Lung (tissue), 17 donors: ENCODE measurements at places on chromosomes 12 and 14. TPM values are rescaled to one million over a fixed set of nuclear protein-coding genes. Genes with fewer than 3 reads are reported as not detected.

The IL23A gene
- 0.34 TPM for total RNA-seq

The EXOC3L4 gene
- total RNA-seq, result 3.6 TPM

The CCNT1 gene
- total RNA-seq, result 25.2 TPM

The APEX1 gene
- 66.2 TPM for total RNA-seq

DNA sequence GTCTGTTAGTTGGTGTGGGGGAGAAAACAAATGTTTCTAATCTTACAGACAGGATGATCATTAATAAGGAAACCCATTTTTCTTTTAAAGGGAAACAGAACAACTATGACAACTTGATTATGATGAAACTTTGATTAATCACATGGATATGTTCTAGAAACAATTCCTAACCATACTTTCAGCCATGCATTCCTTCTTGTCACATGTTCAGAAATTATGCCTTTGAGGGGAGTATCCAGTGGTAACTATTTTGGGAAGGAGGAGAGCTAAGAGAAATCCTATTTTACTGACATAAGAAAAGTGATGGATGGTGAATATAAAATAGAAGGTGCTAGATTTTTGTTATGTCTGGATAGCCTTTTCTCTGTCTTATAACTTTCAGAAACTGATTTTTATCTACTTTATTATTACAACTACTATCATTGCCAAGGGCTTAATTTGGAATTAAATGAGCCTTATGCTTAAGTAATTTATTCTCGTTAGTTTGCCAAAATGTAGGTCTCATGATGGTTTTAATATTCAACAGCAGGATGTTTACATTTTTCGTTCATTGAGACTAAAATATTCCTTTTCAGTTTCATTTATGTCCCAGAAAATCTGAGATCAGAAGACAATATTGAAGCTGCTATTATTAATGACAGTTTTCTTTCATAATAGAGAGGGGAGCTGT is 200.1 kb downstream of the TMTC2 start:
- H3K27me3 ChIP-seq, result no peaks in the 10 kb centered on the region
- no peaks in the 10 kb centered on the region for H3K36me3 ChIP-seq
- no peak overlapping the region for H3K4me3 ChIP-seq
- H3K27ac ChIP-seq, result no peak overlapping the region
- DNase-seq, result no peak
- no peaks in the 10 kb centered on the region for H3K4me1 ChIP-seq

DNA sequence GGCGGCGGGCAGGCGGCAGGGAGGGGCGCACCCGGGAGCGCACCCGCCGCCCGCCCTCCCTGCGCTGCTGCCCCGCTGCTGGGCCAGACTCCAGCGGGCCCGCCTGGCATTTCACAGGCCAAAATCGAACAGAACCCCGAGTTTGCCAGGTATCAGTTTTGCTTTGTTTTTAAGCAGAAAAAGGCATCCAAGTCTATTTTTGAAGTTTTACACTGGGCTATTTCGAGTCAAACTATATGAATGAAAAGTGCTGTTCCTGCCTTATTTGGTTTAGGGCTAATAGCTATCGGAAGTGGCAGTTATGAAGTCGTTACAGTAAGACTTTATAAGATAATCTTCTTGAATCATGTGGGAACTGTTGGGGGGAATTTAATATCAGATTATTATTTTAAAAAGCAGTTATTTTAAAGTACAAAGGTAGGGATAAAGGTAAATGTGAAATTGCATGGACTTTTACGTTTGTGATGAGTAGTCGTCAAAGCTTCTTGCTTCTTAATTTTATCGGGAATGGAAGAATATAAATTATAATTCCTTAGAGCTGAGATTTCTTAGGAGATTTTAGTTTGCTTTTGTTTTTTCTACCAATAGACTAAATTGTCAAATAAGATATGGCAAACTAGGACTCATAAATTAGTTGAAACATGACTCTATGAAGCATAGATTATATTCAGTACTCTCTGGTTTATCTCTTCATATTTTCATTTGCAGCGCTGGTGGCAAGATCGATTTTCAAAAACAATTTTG is 1.1 kb downstream of the MSRB3 start:
- H3K36me3 ChIP-seq, result no peaks in the 10 kb centered on the region
- H3K4me3 ChIP-seq, result peak overlapping the region; percentile 89
- H3K27me3 ChIP-seq, result peaks cover 3% of the 10 kb centered on the region
- DNase-seq, result no peak

- no peaks in the 10 kb centered on the region for H3K36me3 ChIP-seq
- H3K4me1 ChIP-seq, result peaks cover 8% of the 10 kb centered on the region
- H3K27me3 ChIP-seq, result no peaks in the 10 kb centered on the region
These were observed 1003.7 kb downstream of the GALC start for GRCh38 chr14:86989285-86989684.

DNA sequence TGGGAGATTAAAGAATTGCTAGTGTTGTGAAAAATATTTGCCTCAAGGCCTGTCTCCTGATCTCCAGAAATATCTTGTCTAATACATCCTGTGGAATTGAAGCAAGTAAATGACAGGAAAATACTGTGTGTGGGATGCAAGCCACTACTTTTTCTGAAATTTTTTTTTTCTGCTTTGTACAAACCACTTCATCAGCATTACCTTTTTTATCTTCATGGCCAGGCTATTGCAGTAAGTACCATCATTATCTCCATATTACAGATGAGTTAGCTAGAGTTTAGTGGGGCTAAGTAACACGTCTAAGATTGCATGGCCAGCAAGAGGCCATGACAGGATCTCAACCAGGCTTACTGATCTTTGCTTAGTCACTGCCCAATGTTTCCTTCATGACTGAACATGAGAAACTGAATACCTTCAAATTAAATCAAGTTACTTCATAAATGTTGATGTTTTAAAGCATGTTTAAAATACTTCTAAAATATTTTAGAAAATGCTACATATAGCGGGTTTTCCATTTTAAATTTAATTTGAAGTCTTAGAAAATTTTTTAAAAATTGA is 273.7 kb downstream of the SLC6A15 start:
- H3K27me3 ChIP-seq, result no peaks in the 10 kb centered on the region
- DNase-seq, result no peak
- no peaks in the 10 kb centered on the region for H3K36me3 ChIP-seq
- no peak overlapping the region for H3K27ac ChIP-seq
- H3K4me3 ChIP-seq, result no peak overlapping the region

GRCh38 chr14:104701383-104702076 is 12.1 kb downstream of the INF2 start:
- no peak overlapping the region for H3K27ac ChIP-seq
- no peak for DNase-seq
- H3K4me3 ChIP-seq, result no peak overlapping the region
- peaks cover 47% of the 10 kb centered on the region for H3K36me3 ChIP-seq
- peaks cover 38% of the 10 kb centered on the region for H3K4me1 ChIP-seq

DNA sequence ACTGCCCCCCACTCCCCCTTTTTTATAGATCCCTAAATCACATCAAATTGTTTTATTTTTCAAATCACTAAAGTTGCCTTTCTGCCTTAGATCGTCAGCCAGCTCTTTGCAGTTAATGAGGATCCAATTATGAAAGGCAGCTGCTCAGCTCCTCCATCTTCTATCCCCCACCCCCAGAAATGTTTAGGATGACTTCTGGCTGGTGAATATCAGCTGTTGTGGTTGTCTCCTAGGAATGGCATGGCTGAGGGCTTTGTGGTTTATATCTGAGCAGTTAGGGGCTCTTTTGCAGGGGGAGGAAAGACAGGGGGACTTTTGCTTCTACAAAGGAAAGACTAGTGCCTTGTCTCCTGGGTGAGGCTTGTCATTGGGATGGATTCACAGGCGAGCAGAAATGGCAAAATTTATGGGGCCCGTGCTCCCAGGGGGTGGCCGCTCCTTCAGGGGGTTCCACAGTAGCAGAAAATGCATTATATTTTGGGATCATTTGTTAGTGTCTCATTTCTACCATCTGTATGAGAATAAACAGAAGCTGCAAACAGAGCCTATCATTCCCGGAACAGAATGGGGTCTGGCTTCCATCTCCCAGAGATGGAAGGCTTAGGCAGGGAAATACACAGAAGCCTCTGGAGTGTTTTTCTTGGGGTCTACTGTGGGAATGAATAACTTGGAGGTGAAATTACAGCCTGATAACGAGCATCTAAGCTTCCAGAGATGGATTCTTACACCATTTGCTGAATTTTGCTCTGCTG is 6.5 kb downstream of the JDP2 start:
- peaks cover 41% of the 10 kb centered on the region for H3K36me3 ChIP-seq
- DNase-seq, result peak; percentile 85
- no peak overlapping the region for H3K27ac ChIP-seq
- peaks cover 32% of the 10 kb centered on the region for H3K4me1 ChIP-seq

DNA sequence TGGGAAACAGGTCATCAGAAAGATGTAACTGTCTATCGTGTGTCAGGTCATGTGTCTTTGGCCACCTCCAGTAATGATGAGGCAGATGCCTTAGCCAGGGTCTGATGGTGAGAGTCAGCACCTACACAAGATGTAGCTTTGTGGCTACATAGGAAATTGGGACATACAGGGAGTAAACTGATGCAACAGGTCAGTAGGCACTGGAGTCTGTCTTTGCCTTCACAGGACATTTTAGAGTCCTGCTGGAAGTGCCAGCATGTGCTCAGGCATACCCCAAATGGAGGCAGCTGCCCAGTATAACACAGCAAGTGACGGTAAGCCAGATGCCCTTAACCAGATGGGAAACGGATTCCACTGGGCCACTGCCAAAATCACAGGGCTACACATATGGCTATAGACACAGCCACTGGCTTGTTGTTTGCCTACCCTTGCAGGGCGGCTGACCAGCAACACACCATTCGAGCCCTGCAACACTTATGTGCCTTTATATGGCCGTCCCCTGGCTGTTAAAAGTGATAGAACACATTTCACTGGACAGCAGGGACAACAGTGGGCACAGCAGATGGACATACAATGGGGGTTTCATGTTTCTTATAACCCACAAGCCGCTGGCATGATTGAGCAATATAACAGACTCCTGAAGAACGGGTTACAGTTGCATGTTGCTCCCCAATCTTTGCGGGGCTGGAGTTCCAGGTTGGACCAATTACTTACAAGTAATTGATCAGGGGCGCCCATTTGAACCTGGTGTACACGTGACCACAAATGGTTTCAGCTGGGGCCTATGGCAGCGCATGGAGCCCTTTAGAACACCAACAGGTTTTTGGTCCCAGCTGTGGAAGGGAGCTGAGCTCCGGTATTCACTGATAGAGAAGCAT is 12.9 kb upstream of the RNASE12 start:
- no peak overlapping the region for H3K27ac ChIP-seq
- no peaks in the 10 kb centered on the region for H3K27me3 ChIP-seq
- H3K36me3 ChIP-seq, result no peaks in the 10 kb centered on the region
- no peaks in the 10 kb centered on the region for H3K4me1 ChIP-seq

GRCh38 chr12:71007781-71008404 is 87.4 kb upstream of the PTPRR start:
- no peak overlapping the region for H3K4me3 ChIP-seq
- H3K36me3 ChIP-seq, result no peaks in the 10 kb centered on the region
- no peak overlapping the region for H3K27ac ChIP-seq
- H3K27me3 ChIP-seq, result no peaks in the 10 kb centered on the region
